ENCODE measurements at places on chromosomes 11 and 22.
A peak's percentile ranks its signal among the peaks of the same experiment; 100 is the strongest.

GRCh38 chr11:10540546-10540914 is 457 bp downstream of the RNF141 start:
- peak overlapping the region; percentile 96 for H3K27ac ChIP-seq
- H3K36me3 ChIP-seq = no peaks in the 10 kb centered on the region
- DNase-seq = no peak
- H3K4me3 ChIP-seq = peak overlapping the region; percentile 63
- H3K27me3 ChIP-seq = no peaks in the 10 kb centered on the region

GRCh38 chr11:34869425-34869824 is 46.8 kb downstream of the APIP start:
- no peak overlapping the region for H3K4me3 ChIP-seq
- H3K27ac ChIP-seq = no peak overlapping the region
- no peaks in the 10 kb centered on the region for H3K4me1 ChIP-seq
- DNase-seq = peak; percentile 41
- H3K36me3 ChIP-seq = no peaks in the 10 kb centered on the region
- peaks cover 3% of the 10 kb centered on the region for H3K27me3 ChIP-seq

GRCh38 chr11:39345834-39346442 is 2113.5 kb downstream of the LRRC4C start:
- no peaks in the 10 kb centered on the region for H3K36me3 ChIP-seq
- DNase-seq = peak; percentile 46
- peak overlapping the region; percentile 29 for H3K27ac ChIP-seq

- peak overlapping the region; percentile 73 for H3K4me3 ChIP-seq
- peaks cover 11% of the 10 kb centered on the region for H3K4me1 ChIP-seq
- peak overlapping the region; percentile 74 for H3K27ac ChIP-seq
- no peaks in the 10 kb centered on the region for H3K36me3 ChIP-seq
Observed at GRCh38 chr11:107859459-107860239, 1.1 kb upstream of the SLC35F2 start.

DNA sequence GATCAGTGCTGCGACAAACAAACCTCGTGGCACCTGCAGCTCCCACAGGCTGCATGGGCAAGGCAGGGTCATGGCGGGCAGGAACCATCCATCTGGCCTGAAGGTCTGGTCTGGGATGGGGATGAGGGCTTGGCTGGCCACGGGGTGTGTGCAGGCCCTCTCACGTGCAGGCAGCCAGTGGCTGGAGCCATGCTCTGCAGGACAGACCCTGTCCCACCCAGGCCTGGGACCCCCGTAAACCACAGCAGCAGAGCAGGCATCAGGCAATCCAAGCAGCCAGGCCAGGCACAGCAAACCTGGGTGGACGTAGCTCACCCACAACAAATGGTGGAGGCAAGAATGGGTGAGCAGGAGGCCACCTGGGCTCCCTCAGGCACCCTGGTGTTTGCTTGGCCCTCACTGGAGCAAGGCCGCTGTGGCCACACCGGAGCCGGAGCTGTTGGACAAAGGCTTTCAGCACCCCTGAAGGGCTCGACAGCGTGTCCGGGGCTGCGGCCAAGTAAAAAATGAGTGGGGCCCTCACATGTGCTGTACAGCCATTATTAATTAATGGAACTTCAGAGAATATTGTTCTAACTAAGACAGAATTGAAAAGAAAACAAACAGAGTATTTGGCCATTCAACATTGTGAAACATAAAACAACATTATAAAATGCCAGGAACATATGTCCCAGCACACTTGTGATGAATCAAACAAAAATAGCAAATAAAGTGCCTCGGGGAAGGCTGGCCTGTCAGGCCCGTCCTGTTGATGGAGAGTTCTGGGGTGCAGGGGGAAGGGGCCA is 24.0 kb upstream of the GNB1L start:
- no peak for DNase-seq
- H3K4me3 ChIP-seq = no peak overlapping the region
- peaks cover 40% of the 10 kb centered on the region for H3K4me1 ChIP-seq
- H3K27me3 ChIP-seq = no peaks in the 10 kb centered on the region
- peaks cover 3% of the 10 kb centered on the region for H3K36me3 ChIP-seq
- peak overlapping the region; percentile 47 for H3K27ac ChIP-seq

GRCh38 chr11:32435511-32435941 is at the start of gene WT1:
TSS of gene WT1 (minus strand) at chr11:32435539.
- no peak within 1 kb of the TSS for H3K27ac ChIP-seq
- H3K27me3 ChIP-seq = peaks cover 98% of the 10 kb centered on the region
- H3K4me3 ChIP-seq = peak within 1 kb of the TSS; percentile 41
- peak; percentile 86 for DNase-seq
- peaks cover 48% of the 10 kb centered on the region for H3K4me1 ChIP-seq

DNA sequence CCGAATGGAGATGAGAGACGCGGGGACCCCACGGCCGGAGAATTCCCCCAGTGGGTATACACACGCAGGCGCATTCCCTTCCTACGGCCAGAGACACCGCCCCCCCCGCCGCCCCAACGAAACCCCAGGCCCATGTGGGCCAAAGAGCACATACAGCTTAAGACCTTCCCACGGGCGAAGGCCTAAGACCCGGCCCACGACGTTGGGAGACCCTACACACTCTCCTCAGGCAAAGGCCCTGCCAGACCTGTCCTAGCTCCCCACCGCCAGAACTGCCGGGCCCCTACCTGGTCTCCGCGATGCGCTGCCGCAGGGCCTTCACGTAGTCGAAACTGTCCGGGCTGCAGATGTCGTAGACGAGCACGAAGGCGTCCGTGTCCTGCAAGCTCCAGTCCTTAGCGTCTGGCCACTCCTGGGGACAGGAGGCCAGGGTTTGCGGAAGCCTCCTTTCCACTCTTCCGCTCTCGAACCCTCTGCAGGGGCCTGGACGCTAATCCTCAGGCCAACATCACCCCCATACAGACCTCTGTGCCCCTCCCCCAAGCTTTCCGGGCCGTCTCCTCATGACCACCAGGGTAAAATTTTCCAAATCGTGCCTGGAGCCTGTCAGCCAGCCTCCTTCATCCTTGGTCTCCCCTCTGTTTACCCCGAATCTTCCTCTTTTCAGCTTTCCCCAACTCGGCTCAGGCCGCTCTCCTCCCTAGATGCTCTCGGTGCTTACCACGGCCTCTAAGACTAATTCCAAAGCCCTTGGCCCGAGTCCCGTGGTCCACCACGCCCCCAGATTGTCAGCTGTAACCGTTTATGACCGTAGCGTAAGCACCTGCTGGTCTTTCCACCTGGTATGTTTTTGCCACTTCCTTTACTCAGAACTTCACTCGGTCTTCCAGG is 1.7 kb downstream of the RASL10A start:
- no peak overlapping the region for H3K4me3 ChIP-seq
- no peak overlapping the region for H3K27ac ChIP-seq
- DNase-seq = no peak
- H3K4me1 ChIP-seq = peaks cover 18% of the 10 kb centered on the region
- peaks cover 32% of the 10 kb centered on the region for H3K27me3 ChIP-seq

DNA sequence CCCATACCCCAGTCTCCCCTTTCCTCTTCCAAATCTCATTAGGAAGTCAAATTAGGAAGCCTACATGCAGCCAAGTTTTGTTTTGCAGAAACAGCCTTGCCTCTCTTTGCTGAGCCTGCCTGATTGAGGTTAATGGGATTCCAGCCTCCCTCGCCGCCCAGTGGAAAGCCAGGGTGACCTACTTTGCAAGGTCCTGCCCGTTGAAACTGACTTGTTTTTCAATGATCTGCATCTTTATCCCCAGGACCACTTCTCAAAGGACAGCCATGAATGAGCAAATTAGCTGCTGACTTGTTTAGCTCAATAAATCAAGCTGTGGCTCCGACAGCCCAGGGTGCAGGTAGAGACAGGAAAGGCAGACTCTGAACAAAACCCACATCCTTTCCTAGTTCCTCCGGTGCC is 110.4 kb downstream of the RRAS2 start:
- H3K36me3 ChIP-seq = no peaks in the 10 kb centered on the region
- peaks cover 7% of the 10 kb centered on the region for H3K27me3 ChIP-seq
- no peak overlapping the region for H3K27ac ChIP-seq
- no peaks in the 10 kb centered on the region for H3K4me1 ChIP-seq
- H3K4me3 ChIP-seq = no peak overlapping the region

DNA sequence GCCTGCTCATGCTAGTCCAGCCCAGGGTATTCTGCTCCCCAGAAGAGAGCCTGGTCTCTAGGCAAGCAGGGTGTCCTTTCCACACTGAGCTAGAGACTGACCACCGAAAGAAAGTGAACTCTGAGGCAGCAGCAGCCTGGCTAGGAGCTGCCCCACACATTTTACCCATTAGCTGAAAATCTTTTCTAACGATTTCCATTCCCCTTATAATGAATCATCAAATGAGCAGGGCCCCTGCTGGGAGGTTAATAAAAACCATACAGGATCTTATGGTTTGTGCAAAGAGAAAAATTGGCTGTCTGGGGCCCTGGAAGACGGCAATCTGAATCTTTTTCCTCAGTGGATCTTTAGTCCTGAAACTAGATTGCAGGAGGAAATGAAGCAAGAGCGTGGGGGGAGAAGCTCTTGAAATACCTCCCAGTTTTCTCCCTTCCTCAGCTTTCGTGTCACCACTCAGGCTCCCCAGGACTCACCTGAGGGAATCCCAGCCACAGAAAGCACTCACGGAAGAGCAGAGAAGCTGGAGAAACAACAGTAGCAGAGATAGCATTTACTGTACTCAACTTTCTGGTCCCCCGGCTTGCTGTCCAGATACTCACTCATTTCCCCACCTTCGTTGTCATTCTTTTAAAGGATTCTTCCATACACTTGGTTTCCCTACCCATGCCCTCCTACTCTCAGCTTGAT is 74.7 kb upstream of the CD44 start:
- no peaks in the 10 kb centered on the region for H3K27me3 ChIP-seq
- no peak overlapping the region for H3K4me3 ChIP-seq
- H3K4me1 ChIP-seq = peaks cover 7% of the 10 kb centered on the region
- no peak overlapping the region for H3K27ac ChIP-seq

- no peak for DNase-seq
- no peaks in the 10 kb centered on the region for H3K4me1 ChIP-seq
- H3K27ac ChIP-seq = no peak overlapping the region
- no peaks in the 10 kb centered on the region for H3K36me3 ChIP-seq
- H3K4me3 ChIP-seq = no peak overlapping the region
- no peaks in the 10 kb centered on the region for H3K27me3 ChIP-seq
Observed at GRCh38 chr22:34914846-34915245, 151.1 kb upstream of the ISX start.

DNA sequence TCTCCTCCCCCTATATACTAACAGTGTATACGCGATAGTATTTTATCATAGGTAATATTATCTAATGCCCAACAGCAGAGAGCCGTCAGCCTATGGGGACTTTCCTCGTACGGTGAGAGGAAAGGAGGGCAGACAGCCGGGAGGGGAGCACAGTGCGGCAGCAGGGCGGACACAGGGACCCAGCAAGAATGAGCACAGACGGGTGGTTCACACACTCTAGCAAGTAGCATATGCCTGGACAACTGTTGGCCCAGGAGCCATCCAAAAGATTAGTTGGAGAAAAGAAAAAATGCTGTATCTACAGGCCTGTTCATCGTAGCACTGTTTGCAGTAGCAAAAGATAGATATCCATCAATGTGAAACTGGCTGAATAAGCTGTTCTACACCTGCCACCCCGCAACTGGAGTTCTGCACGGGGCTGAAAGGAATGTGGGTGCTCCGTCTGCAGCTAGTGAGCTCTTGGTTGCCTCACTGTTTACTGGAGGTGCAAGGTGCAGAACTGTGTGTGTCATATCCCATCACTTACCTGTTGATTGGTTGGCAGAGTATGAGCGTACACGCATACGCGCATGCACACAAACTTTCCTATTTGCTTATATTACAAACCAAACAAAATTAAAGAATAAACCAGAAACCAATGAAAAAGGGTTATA is 324.3 kb downstream of the TBC1D22A start:
- DNase-seq = no peak
- H3K27me3 ChIP-seq = no peaks in the 10 kb centered on the region
- no peak overlapping the region for H3K27ac ChIP-seq
- no peaks in the 10 kb centered on the region for H3K36me3 ChIP-seq

GRCh38 chr11:93279851-93280347 is 50.6 kb upstream of the DEUP1 start:
- no peaks in the 10 kb centered on the region for H3K36me3 ChIP-seq
- no peak overlapping the region for H3K4me3 ChIP-seq

GRCh38 chr11:86615487-86615886 is 56.9 kb downstream of the ME3 start:
- no peaks in the 10 kb centered on the region for H3K36me3 ChIP-seq
- no peak overlapping the region for H3K27ac ChIP-seq
- no peaks in the 10 kb centered on the region for H3K27me3 ChIP-seq
- H3K4me3 ChIP-seq = no peak overlapping the region
- no peaks in the 10 kb centered on the region for H3K4me1 ChIP-seq

DNA sequence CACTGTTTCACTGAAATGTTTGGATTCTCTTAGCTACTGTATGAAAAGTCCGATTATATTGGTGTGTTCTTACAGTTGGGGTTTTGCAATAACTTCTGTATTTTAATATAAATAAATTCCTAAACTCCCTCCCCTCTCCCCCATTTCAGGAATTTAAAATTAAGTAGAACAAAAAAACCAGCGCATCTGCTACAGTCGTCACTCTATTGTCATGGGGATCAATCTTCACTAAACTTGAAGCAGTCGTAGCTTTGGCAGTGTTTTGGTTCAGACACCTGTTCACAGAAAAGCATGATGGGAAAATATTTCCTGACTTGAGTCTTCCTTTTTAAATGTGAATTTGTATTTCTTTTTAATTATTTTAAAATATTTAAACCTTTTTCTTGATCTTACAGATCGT is 9.4 kb downstream of the PIWIL3 start:
- H3K4me1 ChIP-seq = no peaks in the 10 kb centered on the region
- H3K36me3 ChIP-seq = no peaks in the 10 kb centered on the region
- H3K27me3 ChIP-seq = no peaks in the 10 kb centered on the region
- no peak for DNase-seq

DNA sequence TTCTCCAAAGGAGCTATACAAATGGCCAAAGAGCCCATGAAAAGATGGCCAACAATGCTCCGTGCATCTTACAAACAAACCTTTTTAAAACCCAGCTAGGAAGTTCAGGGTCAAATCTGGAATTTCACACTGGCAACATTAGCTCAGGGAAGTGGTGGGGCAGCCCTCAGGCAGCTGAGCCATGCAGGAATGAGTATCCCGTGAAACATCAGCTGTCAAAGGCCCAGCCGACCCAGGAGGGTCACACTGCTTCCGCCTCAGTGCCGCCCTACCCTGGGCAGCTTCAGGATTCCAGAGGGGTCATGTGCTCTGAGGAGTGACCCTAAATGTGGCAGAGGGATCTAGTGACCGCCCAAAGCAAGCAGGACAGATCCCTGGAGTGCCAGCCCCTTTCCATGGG is 73.4 kb downstream of the LINC01488 start:
- no peaks in the 10 kb centered on the region for H3K36me3 ChIP-seq
- H3K4me3 ChIP-seq = no peak overlapping the region
- no peaks in the 10 kb centered on the region for H3K27me3 ChIP-seq

DNA sequence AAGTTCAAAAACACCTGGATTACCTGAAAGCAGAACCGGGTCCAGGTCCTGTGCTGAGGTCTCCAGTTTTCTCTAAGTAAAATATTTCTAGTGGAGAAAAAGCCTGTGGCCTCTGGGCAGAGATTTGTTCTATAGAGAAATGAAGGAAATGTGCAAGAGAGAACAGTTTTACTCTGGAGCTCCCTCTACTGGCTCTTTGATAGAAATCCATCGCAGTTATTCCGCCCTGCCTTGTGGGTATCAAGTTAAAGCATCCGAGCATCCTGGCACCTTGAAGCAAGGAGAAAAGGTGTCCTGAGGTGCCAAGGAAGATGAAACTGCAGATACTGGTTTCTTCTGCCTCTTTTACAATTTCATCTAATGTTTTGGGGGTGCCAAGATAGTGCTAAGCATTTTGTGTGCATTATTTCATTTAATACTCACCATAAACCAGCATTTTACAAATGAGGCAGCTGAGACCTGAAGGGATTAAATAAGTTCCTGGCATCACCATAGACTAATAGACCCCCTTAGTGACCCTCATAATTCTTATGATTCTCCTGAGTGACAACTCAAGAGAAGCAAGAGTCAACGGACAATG is 113.1 kb upstream of the HSD17B12 start:
- no peaks in the 10 kb centered on the region for H3K36me3 ChIP-seq
- no peak overlapping the region for H3K4me3 ChIP-seq
- no peak overlapping the region for H3K27ac ChIP-seq
